Osteocyte (in vitro differentiated cells): ENCODE measurements at places on chromosomes 6 and 20. TPM values are rescaled to one million over a fixed set of nuclear protein-coding genes. Genes with fewer than 3 reads are reported as not detected.

The MLIP gene
- 0.65 TPM in 1 of 2 replicates, not detected in the other for total RNA-seq

The LTB gene
- total RNA-seq, result not detected in 2 replicates

The MLN gene
- total RNA-seq, result not detected in 2 replicates

The SDC4 gene
- 31.5 and 32.3 TPM in 2 replicates for total RNA-seq

The GHRH gene
- total RNA-seq, result not detected in 2 replicates

The PGC gene
- total RNA-seq, result not detected in 2 replicates

The ILRUN gene
- total RNA-seq, result 47.3 and 50.2 TPM in 2 replicates

The TFAP2C gene
- 92.9 and 97.8 TPM in 2 replicates for total RNA-seq

DNA sequence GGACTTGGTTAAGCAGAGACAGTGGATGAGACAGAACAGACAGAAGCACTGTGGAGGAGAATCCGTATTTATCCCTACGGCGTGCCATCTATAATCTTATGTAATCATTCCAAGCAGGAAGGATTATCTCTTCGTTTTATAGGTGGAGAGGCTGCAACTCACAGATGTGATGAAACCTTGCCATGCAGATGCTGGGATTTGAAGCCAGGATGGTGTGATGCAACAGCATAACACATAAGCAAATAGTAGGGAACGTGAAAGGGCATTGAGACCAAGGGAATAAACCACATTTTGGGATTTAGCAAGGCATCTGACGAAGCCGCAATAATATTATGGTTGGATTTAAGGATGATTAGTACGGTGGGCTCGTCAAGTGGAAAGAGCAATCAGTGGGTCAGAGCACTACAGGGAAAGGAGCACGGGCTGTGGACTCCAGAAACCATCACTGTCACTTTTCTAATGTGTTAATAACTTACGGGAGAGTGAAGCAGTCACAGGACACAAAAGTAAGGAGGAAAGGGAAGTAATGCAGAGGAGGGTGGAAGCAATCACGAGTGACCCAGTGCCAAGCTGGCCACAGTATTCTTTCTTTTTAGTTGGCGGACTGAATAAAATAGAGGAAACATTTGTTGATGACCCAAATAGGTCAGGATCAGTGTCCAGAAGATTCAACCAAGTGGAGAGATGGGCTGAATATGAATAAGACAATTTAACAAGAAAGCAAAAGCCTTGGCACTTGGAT, 119.6 kb upstream of the EDN1 start:
- no peak overlapping the region for H3K27ac ChIP-seq
- no peaks in the 10 kb centered on the region for H3K36me3 ChIP-seq
- no peak overlapping the region for H3K4me3 ChIP-seq
- no peaks in the 10 kb centered on the region for H3K27me3 ChIP-seq
- no peak for DNase-seq

DNA sequence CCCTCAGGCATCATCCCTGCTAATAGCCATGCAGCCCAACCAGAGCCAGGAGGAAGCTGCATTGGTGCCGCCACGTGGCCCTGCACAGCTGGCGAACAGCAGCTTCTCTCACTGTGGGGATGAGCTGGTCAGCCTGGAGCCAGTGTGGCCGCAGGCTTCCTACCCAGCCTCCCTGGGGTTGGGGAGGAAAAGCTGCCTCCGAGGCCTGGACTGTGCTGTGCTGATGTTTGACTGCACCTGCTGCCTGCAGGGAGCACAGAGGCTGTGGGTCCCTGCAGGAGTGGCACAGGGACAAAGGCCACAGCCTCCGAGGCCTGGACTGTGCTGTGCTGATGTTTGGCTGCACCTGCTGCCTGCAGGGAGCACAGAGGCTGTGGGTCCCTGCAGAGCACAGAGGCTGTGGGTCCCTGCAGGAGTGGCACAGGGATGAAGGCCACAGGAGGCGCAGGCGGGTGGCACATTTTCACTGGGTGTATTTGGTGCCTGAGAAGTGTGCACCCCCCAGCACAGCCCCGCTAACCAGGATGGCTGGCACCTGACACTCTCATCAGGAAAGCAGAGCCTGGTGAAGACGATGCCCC, 83.9 kb downstream of the DLL1 start:
- no peaks in the 10 kb centered on the region for H3K4me1 ChIP-seq
- no peak overlapping the region for H3K27ac ChIP-seq
- peak; percentile 66 for DNase-seq
- no peak overlapping the region for H3K4me3 ChIP-seq
- no peaks in the 10 kb centered on the region for H3K36me3 ChIP-seq

- H3K4me3 ChIP-seq, result no peak overlapping the region
- H3K27me3 ChIP-seq, result peaks cover 82% of the 10 kb centered on the region
- no peak for DNase-seq
- no peak overlapping the region for H3K27ac ChIP-seq
These were observed 19.6 kb downstream of the RPP21 start for GRCh38 chr6:30364591-30364990.

GRCh38 chr6:131023834-131024504, 39.1 kb downstream of the EPB41L2 start:
- H3K27ac ChIP-seq, result peak overlapping the region; percentile 56
- H3K4me3 ChIP-seq, result no peak overlapping the region
- no peaks in the 10 kb centered on the region for H3K36me3 ChIP-seq
- DNase-seq, result no peak
- H3K27me3 ChIP-seq, result no peaks in the 10 kb centered on the region

- no peak overlapping the region for H3K4me3 ChIP-seq
- no peak for DNase-seq
- no peaks in the 10 kb centered on the region for H3K4me1 ChIP-seq
These were observed 2.6 kb upstream of the WFDC8 start for GRCh38 chr20:45581702-45582101.

GRCh38 chr6:87045521-87046075, 49.3 kb downstream of the CGA start:
- H3K4me3 ChIP-seq, result no peak overlapping the region
- peaks cover 14% of the 10 kb centered on the region for H3K27me3 ChIP-seq
- no peaks in the 10 kb centered on the region for H3K4me1 ChIP-seq
- DNase-seq, result no peak
- H3K36me3 ChIP-seq, result no peaks in the 10 kb centered on the region
